ENCODE measurements at places on chromosomes 2 and 18. TPM values are rescaled to one million over a fixed set of nuclear protein-coding genes. Genes with fewer than 3 reads are reported as not detected.
A peak's percentile ranks its signal among the peaks of the same experiment; 100 is the strongest.

DNA sequence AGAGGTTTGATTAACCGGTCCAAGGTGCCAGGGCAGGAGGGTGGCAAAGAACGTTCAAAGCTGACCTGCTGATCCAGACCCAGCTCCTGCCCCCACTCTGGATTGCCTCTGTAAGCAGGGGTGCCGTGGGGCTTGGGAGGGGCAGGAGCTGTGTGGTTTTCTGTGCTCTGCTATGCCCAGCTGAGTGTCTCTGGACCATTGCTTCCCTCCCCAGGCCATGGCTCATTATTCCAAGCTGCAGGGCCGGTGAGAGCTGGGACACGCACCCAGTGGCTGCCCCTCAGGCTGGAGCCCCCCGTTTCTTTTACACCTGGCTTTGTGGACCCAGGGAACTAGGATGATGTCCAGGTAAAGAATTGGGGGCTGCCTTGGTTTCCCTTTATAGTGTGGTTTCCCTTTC lies 238.4 kb upstream of the HS6ST1 start:
- H3K4me3 ChIP-seq: no peak overlapping the region
- H3K27ac ChIP-seq: no peak overlapping the region
- no peaks in the 10 kb centered on the region for H3K36me3 ChIP-seq
- H3K27me3 ChIP-seq: no peaks in the 10 kb centered on the region
- no peak for DNase-seq

The UGT1A4 gene
- total RNA-seq: not detected

The SULT1C4 gene
- total RNA-seq: 3.1 TPM

GRCh38 chr2:71796174-71796593 lies 342.8 kb downstream of the DYSF start:
- no peak overlapping the region for H3K27ac ChIP-seq
- no peaks in the 10 kb centered on the region for H3K27me3 ChIP-seq
- no peak for DNase-seq

- no peaks in the 10 kb centered on the region for H3K4me1 ChIP-seq
- no peak overlapping the region for H3K4me3 ChIP-seq
- H3K36me3 ChIP-seq: no peaks in the 10 kb centered on the region
Observed at GRCh38 chr2:146844226-146844990, 1000.4 kb upstream of the ACVR2A start.

- DNase-seq: no peak
- H3K4me3 ChIP-seq: no peak overlapping the region
- H3K27me3 ChIP-seq: no peaks in the 10 kb centered on the region
- H3K27ac ChIP-seq: no peak overlapping the region
- peaks cover 35% of the 10 kb centered on the region for H3K4me1 ChIP-seq
- no peaks in the 10 kb centered on the region for H3K36me3 ChIP-seq
Observed at GRCh38 chr2:69559442-69560146, 83.9 kb downstream of the AAK1 start.

The BMP10 gene
- not detected for total RNA-seq

- no peak for DNase-seq
- H3K4me3 ChIP-seq: no peak overlapping the region
- no peaks in the 10 kb centered on the region for H3K27me3 ChIP-seq
- no peaks in the 10 kb centered on the region for H3K4me1 ChIP-seq
- H3K36me3 ChIP-seq: no peaks in the 10 kb centered on the region
- no peak overlapping the region for H3K27ac ChIP-seq
Observed at GRCh38 chr2:75065402-75066008, 107.1 kb downstream of the POLE4 start.

- H3K4me3 ChIP-seq: no peak overlapping the region
- H3K27me3 ChIP-seq: no peaks in the 10 kb centered on the region
- H3K27ac ChIP-seq: no peak overlapping the region
- H3K4me1 ChIP-seq: peaks cover 27% of the 10 kb centered on the region
- no peak for DNase-seq
Observed at GRCh38 chr2:202494300-202495229, 118.4 kb downstream of the BMPR2 start.

The FOXD4L1 gene
- total RNA-seq: not detected

- no peak for DNase-seq
- H3K4me1 ChIP-seq: peaks cover 41% of the 10 kb centered on the region
- H3K27me3 ChIP-seq: no peaks in the 10 kb centered on the region
- H3K4me3 ChIP-seq: no peak overlapping the region
- H3K27ac ChIP-seq: no peak overlapping the region
- no peaks in the 10 kb centered on the region for H3K36me3 ChIP-seq
Observed at GRCh38 chr2:9979977-9980376, 28.5 kb downstream of the GRHL1 start.

DNA sequence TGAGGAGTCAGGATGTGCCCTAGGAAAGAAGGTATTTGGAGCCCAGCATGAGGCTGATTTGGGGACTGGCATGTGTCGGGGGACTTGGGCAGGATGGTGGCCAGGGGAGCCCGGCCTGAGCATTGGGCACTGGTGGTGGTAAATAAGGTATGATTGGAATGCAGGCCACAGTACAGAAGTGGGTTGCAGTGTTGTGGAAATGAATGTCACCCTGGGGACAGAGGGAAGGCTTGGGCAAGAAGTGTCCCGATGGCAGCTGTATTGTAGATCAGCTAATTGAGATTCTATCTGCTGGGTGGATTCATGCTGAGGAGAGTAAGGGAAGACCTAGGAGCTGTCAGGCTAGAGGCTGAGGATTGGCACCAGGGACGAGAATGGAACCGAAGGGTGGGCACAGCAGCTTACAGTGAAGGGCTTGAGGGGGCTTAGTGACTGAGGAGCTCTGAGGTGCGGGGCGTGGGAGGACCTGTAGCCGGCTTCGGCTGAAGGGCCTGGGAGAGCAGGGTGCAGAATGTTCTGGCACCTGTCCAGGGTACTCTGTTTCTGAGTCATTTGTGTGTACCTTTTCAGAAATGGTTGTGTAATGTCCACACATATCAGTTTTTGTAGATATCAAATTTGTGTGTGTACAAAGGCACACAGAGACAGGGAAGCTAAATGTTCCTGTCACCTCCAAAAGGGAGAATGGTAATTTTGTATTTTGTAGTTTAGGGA lies 170.2 kb downstream of the PRKCE start:
- H3K36me3 ChIP-seq: no peaks in the 10 kb centered on the region
- H3K27me3 ChIP-seq: no peaks in the 10 kb centered on the region
- no peak overlapping the region for H3K4me3 ChIP-seq
- peak overlapping the region; percentile 77 for H3K27ac ChIP-seq
- peaks cover 63% of the 10 kb centered on the region for H3K4me1 ChIP-seq

GRCh38 chr2:232857158-232857563 lies 12.9 kb upstream of the SNORC start:
- H3K27me3 ChIP-seq: no peaks in the 10 kb centered on the region
- no peak for DNase-seq
- no peak overlapping the region for H3K27ac ChIP-seq
- peaks cover 15% of the 10 kb centered on the region for H3K4me1 ChIP-seq
- H3K4me3 ChIP-seq: no peak overlapping the region

- no peak for DNase-seq
- H3K4me1 ChIP-seq: peaks cover 9% of the 10 kb centered on the region
- no peak overlapping the region for H3K4me3 ChIP-seq
Observed at GRCh38 chr2:25972049-25972823, 10.1 kb downstream of the KIF3C start.

The NABP1 gene
- 27.8 TPM for total RNA-seq

The SEPTIN10 gene
- 151 TPM for total RNA-seq

DNA sequence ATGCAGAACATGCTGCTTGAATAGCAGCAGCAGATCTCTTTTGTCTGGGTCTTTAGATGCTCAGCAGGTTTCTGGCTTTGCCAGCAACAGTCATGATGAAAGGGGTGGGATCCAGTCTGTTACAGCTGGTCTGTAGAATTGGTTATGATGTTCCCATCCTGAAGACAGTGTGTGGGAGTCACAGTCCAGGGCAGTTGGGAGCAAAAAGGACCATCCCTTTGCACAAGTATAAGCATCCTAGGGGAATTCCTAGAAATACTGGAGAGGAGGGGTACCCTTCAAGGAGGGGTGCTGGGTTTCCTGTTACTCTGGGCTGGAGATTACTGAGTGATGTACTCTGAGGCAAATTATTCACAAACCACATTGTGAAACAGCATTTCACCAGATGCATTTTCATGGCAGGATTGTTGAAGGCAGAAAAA lies 119.9 kb upstream of the RND3 start:
- no peak overlapping the region for H3K4me3 ChIP-seq
- no peaks in the 10 kb centered on the region for H3K4me1 ChIP-seq
- no peaks in the 10 kb centered on the region for H3K27me3 ChIP-seq
- H3K27ac ChIP-seq: no peak overlapping the region
- no peak for DNase-seq
- no peaks in the 10 kb centered on the region for H3K36me3 ChIP-seq

The NLRC4 gene
- total RNA-seq: 0.63 TPM

Measured in esophagus muscularis mucosa (tissue), 4 donors.